ENCODE measurements at places on chromosomes 6 and 20.

- no peak for DNase-seq
Observed at GRCh38 chr20:49685161-49685601, 28.5 kb downstream of the B4GALT5 start.

- DNase-seq, result no peak
Observed at GRCh38 chr6:169799474-169799926, 48.1 kb downstream of the ERMARD start.

GRCh38 chr6:47047479-47048407 is 5.6 kb upstream of the ADGRF1 start:
- DNase-seq, result peak; percentile 21

- no peak for DNase-seq
Observed at GRCh38 chr6:34249469-34250261, 859 bp upstream of the SMIM29 start.

- DNase-seq, result no peak
Observed at GRCh38 chr6:21331235-21331634, 262.3 kb upstream of the SOX4 start.

DNA sequence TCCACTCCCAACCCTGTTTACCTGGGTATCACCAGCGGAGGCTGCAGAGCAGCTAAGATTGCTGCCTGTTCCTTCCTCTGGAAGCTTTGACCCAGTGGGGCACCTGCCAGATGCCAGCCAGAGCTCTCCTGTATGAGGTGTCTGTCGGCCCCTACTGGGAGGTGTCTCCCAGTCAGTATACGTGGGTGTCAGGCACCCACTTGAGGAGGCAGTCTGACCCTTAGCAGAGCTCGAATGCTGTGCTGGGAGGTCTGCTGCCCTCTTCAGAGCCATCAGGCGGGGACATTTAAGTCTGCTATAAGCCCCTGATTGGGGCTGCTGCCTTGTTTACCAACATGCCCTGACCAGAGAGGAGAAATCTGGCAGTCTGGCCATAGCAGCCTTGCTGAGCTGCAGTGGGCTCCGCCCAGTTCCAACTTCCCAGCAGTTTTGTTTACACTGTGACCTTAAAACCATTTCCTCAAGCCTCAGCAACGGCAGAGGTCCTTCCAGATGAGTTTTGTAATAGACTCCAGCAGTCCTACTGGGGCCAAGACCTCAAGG is 2.8 kb downstream of the RAET1E start:
- no peak for DNase-seq

DNA sequence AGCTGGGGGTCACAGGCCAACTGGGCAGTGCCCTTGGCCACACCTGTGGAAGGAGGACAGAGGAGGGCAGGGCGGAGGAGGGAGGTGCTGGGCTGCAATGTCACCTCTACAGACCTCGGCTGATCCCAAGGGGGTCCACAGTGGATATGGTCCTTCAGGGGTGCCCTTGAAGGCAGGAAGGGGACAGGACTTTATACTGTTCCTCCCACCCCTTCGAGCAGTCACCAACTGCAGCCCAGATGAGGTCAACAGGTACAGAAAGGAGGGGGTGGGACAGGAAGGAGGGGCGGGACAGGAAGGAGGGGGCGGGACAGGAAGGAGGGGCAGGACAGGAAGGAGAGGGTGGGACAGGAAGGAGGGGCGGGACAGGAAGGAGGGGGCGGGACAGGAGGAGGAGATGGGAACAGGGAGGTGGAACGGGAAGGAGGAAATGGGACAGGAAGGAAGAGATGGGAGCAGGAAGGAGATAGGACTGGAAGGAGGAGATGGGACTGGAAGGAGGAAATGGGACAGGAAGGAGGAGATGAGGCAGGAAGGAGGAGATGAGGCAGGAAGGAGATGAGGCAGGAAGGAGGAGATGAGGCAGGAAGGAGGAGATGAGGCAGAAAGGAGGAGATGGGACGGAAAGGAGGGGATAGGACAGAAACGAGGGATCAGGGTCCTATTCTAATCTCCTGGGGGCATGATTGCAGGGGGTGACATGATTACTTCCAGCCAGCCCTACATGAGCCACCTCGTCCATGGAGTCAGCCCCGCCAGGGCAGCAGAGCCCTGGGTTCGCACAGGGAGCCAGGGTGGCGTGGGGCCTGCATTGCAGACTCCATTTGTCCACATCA is 19.4 kb upstream of the MRGBP start:
- peak; percentile 40 for DNase-seq

DNA sequence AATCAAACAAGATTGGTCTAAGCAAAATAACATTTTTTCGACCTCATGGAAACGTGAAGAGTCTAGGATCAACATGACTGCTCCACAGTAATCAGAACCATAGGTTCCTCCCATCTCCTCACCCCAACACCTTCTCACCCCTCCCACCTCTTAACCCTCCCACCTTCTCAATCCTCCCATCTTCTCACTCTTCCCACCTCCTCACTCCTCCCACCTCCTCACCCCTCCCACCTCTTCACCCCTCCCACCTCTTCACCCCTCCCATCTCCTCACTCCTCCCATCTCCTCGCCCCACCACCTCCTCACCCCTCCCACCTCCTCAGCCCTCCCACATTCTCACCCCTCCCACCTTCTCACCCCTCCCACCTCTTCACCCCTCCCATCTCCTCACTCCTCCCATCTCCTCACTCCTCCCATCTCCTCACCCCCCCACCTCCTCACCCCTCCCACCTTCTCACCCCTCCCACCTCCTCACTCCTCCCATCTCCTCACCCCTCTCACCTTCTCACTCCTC is 567.4 kb downstream of the C6orf118 start:
- no peak for DNase-seq

DNA sequence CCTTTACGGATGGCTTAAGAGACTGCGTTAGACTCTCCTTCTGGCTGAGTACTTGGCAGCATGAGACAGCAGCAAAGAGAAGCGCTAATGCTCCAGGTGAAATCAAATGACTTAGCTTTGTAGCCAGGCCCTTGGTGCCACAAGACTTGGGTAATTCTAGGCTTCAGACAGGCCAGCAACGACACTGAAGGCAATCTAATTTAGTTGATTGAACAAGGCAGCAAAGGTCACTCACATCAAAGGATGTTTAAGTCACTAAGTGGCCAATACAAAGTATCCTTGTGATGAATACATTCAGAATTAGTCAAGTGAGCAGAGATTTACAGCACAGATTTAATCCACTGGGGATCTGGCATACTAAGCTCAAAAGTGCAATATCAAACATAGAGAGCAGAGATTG is 113.2 kb downstream of the FAM83B start:
- no peak for DNase-seq

DNA sequence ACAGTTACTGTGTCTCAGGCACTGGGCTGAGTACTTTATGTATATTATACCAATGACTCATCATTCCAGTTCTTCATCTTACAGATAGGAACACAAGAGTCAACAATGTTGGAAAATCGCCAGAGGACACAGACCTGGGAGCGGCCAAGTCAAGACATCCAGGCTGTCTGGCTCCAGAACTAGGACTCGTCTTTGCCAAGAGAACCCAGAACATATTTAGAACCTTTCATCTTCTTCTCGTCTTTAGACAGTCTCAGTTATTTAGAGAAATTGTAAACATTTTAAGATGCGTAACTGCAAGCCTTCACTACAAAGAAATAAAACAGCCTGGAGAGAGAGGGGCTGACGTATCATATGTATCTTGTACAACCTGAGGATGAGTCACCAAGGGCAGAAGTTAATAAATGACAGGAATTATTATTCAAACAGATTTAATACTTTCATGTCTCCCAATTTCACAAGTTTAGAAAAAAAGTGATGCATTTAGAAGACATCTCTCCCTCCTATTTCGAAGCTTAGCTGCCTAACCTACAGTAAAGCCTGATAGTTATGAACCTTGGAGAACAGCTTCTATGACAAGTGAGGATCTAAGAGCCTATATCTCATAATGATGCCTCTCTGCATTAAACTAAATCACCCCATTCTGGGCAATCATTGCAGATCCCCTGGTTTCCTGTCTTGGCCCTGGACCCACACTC is 43.4 kb downstream of the SLC22A3 start:
- DNase-seq, result no peak

DNA sequence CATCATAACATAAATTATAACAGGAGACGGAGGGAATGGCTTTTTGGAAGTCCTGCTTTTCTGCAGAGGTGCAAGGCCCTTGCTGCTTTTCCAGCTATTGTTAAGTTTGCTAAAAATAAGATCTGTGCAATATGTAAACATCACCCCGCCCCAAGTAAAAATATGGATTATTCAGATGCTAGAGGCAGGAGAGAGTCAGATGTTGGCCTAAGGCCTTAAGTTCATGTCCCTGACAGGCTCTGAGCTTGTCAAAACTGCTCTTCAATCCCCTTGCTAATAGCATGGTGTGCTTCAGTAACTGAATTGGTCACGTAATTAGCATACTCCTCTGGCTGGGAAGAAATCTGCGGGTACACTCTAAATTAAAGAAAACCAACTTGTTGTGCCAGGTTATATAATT is 147.5 kb downstream of the BMP2 start:
- no peak for DNase-seq

DNA sequence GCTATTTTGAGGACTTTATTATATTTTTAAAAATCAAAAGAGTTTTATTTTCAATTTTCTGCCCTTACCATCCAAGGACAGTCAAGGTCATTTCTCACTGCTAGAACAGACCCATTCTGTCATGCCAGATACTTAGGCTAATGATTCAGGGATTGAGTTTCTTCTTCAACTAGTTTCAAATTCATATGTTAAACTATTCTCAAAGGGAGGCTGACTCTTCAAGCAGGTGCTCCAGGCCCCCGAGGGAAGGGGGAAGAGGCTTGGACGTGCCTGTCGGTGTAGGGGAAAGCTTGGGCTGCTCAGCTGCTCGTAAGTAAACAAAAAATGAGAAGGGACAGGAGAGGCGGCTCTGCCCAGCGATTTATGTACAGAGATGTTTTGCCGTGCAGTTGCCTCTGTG is 69.4 kb upstream of the MYLIP start:
- no peak for DNase-seq

GRCh38 chr6:139519571-139520031 is 145.2 kb upstream of the CITED2 start:
- no peak for DNase-seq

DNA sequence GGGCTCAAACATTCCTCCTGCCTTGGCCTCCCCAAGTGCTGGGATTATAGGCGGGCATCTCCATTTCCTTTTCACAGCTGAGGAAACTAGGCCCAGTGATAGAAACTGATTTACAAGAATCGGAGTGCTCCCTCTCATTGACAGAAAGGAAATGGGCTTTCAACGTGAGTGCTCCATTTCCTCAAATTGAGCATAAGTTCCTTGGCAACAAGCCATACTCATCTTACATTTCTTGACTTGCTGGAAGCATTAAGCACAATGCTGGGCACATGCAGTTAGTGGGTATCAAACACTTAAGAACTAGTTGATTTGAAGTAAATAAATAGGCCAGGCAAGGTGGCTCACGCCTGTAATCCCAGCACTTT is 54.7 kb downstream of the FGD2 start:
- DNase-seq, result no peak

- no peak for DNase-seq
Observed at GRCh38 chr20:62892348-62893304, 31.0 kb upstream of the TCFL5 start.

DNA sequence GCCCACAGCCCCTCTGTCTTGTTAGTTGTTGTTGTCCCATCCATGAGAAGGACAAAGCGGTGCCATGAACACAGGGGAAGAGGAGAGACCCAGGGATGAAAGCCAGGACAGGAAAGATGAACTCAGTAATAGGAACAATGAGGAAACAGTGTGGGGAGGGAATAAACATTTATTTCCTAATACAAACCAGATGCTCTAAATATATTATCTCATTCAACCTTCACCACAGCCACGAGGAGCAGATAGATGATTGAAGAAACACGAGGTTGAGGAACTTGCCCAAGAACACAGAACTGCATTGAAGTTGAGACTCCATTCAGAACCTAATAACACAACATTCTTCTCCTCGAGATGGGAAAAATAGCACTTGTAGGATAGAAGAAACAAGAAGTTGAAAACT is 53.0 kb upstream of the AIG1 start:
- DNase-seq, result no peak

GRCh38 chr20:20525756-20526155 is 157.9 kb downstream of the INSM1 start:
- no peak for DNase-seq

GRCh38 chr6:114785235-114786127 is 442.7 kb upstream of the HS3ST5 start:
- no peak for DNase-seq

DNA sequence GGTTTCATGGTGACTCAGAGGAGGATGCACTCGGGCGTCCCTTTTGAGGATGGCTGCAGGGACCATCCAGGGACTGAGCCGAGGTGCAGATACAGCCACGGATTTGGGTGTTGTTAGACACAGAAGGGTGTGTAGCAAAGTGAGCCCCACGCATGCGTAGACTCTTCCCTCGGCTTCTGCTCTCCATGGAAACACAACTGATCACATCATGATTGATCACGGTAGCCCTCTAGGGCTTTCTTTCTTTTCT is 606 bp upstream of the ULBP1 start:
- peak; percentile 67 for DNase-seq

- DNase-seq, result no peak
Observed at GRCh38 chr6:110560239-110561007, 84.0 kb upstream of the SLC22A16 start.

DNA sequence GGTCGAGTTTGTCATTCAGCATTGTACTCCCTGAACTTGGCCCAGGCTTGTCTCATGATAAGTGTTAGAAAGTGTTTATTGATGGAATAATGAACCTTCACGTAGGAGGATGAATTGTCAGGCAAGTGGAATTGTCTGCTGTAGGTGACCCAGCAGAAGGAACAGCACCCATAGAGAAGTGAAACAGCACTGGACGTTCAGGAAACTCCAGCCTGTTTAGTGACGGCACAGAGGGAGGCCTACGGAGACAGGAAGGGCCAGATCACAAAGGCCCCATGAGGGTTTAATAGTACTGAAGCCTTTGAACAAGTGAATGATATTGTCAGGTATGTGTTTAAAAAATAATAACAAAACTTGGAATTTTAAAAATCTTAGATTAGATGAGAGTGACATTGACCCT is 2.9 kb downstream of the STX11 start:
- no peak for DNase-seq

DNA sequence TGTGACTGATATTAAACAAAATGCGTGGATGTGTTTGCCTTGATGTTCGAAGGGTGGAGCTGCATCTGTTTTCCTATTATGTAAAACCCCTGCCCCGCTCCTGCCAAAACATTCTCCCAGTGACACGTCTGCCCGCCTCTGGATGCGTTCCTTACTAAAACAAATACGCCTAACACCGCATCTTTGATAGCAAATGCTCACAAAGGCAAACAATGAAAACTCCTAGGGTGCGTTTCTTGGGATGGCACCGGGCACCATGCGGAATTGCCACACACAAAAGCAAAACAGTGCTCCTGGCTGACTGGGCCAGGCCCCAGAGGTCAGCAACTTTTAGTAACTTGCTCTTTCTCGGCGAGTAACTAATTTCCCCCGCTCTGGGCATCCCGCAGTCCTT is 9.0 kb upstream of the FOXC1 start:
- no peak for DNase-seq

Data from stimulated activated naive CD8-positive, alpha-beta T cell treated with anti-CD3 and anti-CD28 coated beads, Interleukin-15, amount 100 ng/mL, for 72 hours (primary cell).